ENCODE measurements at places on chromosomes 2 and 18.

DNA sequence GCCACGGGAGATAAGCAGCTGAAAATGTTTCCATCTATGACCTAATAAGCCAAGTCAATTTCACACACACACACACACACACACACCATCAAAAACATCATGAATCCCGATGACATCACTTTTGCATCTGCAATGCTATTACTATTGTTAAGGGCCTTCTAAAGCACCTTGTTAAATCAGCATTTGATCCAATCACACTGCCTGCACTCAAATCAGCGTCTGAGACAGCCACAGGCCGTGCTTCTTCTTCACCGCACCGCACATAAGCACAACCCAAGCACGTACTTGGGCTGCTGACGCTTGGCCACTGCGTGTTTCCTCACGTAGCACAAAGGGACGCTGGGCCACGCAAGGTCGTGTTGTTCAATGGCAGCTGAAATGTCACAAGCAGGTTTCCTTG is 15.8 kb upstream of the MTCL1 start:
- no peak for DNase-seq

- DNase-seq, result no peak
These were observed 26.8 kb downstream of the DGKD start for GRCh38 chr2:233380995-233381637.

GRCh38 chr18:58692422-58693185 is 21.3 kb downstream of the MALT1 start:
- no peak for DNase-seq

DNA sequence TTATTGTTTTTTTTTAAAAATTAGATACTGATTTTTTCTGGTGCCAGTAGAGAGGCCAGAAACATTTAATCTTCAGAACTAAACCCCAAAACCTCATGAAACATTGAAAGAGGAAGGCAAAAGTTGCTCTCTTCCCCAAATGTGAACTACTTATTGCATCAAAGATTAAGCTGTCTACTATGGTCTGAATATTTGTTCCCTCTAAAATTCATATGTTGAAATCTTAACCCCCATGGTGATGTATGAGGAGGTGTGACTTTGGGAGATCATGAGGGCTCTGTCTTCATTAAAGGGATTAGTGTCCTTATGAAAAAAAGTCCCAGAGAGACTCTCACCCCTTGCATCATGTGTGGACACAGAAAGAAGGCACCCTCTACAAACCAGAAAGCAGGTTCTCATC is 28.2 kb upstream of the SLC8A1 start:
- no peak for DNase-seq

DNA sequence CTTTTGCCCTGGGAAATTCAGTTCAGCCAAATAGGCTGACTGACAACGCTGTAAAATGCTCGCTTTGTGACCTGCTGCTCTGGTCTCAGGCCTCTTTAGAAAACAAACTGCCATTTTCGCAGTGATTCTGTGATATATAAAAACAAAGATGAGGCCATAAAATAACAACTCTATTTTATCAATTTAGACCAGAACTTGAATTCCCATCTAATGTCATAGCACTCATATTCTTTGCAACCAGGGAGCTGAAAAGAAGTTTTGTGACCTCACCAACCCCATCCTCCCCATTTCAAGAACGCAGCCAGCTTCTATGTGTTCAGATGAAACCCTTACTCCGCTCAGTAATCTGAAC is 40.3 kb downstream of the TCF4 start:
- no peak for DNase-seq

DNA sequence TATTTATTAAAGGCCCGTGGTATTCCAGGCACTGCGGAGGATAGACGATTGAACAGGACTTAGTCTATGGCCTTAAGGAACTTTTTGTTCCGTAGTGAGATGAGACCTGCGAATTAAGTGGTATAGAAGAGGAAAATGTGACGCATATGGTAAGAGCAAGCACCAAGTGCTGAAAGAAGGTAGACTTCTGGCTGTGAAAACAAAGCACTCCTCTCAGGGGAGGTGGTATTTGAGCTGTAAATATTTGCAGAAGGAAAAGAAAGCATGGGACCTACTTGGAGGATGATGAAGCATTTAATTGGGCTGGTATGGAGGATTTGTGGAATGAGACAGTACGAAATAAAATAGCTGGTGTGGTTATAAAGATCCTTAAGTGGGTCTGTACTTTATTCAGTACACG is 62.5 kb downstream of the GPR39 start:
- no peak for DNase-seq

DNA sequence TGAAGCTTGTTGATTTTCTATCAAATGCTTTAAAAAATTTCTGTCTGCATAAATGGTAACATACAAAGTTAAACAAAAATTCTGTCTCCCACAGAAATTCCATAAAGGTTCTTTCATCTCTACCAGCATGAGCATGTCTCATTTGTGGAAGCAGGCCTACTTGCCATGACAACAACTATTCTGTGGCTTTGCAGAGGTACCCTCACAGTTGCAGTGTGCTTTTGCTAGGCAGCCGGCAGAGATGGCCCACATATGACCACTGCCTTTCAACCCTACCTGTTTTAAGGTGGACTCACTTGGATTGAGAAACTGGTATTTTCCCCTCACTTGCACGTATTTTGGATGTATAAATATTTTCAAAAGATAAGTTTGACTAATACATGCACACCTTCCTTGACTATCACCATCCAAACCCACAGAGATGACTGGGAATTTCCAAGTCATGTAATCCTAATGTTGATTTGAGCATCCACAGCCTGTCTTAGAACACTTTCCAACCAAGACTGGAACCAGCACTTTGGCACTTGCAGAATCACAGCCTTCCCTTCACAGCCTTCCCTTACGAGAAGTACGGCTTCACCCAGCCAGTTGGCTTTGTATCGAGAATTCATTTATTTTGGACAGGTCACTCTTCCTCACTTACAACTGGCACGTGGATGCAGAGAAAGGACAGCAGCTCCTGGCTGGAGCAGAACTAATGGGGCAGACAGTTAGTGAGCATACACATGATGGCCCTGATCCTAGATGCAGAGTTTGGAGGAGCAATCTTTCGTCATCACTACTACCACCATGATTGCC is 9.3 kb upstream of the FHL2 start:
- DNase-seq, result no peak

DNA sequence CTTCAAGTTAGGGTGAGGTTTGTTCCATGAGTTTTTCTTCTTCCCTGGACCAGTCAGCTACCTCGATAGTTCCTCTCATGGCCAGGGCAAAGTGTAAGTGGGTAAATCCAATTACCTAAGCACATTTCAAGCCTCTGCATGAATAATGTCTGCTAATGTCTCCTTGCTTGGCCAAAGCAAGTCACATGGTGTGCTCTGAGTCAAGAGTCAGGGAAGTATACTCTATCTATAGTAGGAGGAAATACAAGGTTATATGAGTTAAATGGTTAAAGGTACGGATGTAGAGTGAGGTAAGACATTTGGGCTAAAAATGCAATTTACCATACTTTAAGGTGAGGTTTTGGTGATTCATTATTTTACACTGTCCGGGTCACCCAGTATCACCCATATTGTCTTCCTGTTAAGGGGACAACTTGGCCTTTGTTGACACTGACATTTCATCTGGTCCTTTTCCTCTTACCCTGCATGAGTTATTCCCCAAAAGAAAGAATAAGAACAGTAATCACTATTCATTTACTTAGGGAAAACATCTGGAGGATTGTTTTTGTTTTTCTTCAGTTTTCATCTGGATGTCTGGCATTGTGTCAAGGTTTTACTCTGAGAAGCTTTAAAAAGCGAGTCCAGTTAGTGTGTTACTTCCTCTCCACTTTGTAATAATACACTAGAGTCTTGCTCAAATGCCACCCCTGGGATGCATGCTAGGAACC is 405.5 kb downstream of the RND3 start:
- DNase-seq, result no peak

GRCh38 chr2:873651-874580 is 76.7 kb upstream of the SNTG2 start:
- DNase-seq, result no peak

- no peak for DNase-seq
These were observed 122.5 kb downstream of the PLA2R1 start for GRCh38 chr2:159939946-159940345.

Data from neural progenitor cell (in vitro differentiated cells).